ENCODE measurements at places on chromosomes 7 and 10.
A peak's percentile ranks its signal among the peaks of the same experiment; 100 is the strongest.

DNA sequence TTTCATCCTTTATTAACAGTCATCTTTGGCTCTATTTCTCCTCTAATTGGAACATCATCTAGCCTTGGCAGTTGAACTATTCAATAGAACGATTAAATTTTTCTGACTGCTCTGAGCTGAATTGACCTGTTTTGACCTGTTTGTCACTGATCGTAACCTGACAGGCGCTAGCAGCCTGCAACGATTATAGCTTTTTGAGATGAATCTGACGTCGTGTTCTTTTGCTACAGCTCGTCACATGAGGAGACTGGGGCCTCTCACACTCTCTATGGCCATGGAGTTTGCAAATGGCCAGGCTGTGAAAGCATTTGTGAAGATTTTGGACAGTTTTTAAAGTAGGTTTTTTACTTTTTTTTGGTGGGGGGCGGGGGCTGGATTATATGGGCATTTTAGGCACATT is 229.8 kb downstream of the FOXP2 start:
- DNase-seq = no peak

DNA sequence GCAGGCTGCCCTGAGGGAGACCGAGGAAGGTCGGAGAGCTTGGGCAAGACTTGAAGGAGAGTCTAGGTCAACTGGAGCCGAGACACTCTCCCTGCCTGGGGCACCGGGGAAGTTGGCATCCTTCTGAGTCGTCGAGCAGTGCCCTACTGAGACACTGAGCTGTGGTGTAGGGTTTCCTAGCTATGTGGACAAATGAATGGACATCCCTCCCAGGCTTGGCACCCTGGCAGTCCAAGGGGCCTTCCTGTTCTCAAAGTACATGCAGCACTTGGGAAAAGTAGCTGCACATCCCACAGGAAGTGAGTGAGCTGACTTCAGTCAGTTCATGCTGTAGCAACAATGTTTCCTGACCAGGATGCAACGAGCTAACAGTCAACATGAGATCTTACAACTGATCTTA is 57.2 kb upstream of the INPP5A start:
- no peak for DNase-seq

DNA sequence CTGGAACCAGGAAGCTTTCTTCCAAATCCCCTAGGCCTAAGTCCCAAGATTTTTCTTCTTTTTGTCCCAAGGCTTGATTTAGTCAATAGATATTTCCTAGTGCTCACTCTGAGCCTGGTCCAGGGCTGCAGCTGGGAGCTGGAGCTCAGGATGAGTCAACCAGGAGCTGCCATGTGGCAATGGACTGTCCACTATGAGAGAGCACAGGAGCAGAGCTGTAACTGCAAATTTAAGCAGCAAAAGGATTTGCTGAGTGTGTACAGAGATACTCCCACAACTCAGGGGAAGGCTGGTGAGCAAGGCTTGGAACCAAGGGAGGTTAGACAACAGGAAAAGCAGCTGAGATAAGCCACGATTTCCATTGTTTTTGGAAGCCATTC is 92.1 kb upstream of the CXCL12 start:
- DNase-seq = no peak

- DNase-seq = no peak
These were observed 181.8 kb downstream of the KIAA1217 start for GRCh38 chr10:24390746-24391145.

GRCh38 chr7:80884511-80885195 is 34.2 kb downstream of the SEMA3C start:
- DNase-seq = no peak

- DNase-seq = no peak
These were observed 29.0 kb upstream of the GSDME start for GRCh38 chr7:24786306-24786705.

DNA sequence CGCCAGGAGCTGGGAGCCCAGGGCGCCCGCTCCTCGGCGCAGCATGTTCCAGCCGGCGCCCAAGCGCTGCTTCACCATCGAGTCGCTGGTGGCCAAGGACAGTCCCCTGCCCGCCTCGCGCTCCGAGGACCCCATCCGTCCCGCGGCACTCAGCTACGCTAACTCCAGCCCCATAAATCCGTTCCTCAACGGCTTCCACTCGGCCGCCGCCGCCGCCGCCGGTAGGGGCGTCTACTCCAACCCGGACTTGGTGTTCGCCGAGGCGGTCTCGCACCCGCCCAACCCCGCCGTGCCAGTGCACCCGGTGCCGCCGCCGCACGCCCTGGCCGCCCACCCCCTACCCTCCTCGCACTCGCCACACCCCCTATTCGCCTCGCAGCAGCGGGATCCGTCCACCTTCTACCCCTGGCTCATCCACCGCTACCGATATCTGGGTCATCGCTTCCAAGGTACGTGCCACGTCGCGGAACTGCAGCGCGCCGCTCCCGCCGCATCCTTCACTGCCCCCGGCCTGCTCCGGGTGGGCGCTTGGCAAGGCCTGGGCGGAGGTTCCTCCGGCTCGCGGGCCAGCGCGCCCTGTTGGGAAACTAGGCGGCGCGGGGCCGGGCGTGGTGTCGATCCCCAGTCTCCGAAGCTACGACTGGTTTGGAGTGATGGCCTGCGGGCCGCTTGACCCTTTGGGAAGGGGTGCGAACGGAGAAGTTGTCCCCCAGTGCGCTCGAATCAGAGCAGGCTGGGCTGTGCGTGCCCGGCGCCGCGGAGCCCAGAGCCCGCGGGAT is 868 bp downstream of the EMX2 start:
- no peak for DNase-seq

GRCh38 chr7:121329191-121330052 is 622 bp downstream of the WNT16 start:
- no peak for DNase-seq

DNA sequence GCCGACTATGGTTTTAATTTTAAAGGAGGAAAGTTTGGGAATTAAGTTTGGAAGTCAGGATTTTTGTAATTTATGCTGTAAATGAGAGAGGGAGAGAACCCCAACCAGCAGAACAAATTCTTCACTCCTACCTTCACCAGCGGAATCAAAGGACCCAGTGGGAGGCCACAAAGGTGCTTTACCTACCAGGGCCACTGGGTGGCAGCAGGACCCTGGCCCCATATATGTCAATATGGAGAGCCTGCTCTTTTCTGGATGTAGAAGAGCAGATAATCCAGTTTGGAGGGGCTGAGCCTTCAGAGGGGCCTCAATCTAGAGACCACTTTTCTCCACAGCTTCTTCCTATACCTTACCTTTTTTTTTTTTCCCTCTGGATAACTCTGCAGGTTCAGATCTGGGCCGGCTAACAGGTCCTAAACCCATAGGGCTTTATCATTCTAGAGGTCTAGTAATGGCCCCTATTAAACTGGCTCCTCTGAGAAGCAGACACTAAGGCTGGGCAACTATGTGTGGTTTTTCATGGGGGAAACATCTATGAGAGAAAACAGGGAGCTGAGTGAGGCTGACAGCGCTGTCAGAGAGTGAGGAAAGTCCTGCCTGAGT is 8.5 kb upstream of the SCD start:
- DNase-seq = peak; percentile 74

- no peak for DNase-seq
These were observed 290.2 kb downstream of the DNAJB6 start for GRCh38 chr7:157627033-157627432.

DNA sequence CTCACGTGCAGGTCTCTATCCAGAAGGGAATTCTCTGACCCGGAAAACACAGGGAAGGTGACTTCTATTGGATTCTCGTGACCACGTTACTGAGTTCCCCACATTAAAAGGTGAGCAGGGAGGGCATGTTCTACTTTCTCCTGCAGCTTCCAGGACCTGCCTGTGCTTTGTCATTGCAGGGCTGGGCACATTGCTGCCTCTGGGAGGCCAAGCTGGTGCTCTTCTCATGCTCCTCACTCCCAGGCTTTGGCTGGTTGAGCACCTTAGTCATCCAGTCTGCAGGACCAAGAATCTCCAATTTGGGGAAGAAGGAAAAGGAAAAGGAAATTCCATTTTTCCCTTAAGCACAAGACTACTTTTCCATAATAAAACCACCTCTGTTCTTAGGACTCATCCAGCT is 86.5 kb upstream of the TMEM72 start:
- no peak for DNase-seq

GRCh38 chr10:105291571-105291970 is 650.5 kb downstream of the SORCS3 start:
- no peak for DNase-seq

- no peak for DNase-seq
These were observed 303.4 kb downstream of the PCLO start for GRCh38 chr7:82859106-82859850.

GRCh38 chr10:42916974-42917373 is 134.4 kb downstream of the BMS1 start:
- DNase-seq = no peak

DNA sequence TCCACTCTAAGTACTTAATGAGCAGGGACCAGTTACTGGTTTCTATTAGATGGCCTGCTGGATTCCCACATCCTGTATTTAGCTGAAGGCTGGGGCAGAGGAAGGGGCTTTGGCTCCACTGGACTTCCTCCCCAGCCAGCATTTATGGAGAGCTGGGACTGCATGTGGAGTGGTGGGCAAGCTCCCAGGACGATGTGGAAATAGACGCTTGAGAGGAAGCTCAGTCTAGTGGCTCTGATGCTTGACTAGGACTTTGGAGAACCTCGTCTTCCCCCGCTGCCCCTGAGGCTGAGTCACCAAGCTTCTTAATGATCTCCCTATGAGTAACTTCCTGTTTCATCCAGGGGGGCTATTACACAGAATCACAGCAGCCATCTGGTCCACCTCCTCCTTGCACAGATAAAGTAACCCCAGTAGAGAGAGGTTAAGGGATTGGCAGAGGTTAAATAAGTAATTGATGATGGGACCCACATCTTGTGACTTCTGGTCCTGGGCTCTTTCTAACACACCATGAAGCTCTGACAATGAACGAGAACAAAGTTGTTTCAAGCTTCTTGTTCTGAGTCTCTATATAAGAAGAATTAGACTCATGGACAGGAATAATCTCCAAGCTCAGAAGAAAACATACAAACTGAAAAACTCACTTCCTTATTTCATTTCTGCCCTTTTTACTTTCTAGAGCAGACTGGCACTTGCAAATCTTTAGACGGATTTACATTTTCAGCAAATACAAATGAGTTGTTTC is 126.2 kb downstream of the PRPF18 start:
- peak; percentile 20 for DNase-seq

GRCh38 chr10:103062854-103063590 is 130.1 kb downstream of the NT5C2 start:
- peak; percentile 70 for DNase-seq

Measured in midbrain (tissue), 1 donor.